ENCODE measurements at places on chromosomes 1 and 21. TPM values are rescaled to one million over a fixed set of nuclear protein-coding genes. Genes with fewer than 3 reads are reported as not detected.

OSCP1 gene
- total RNA-seq: 10.5 TPM

SMIM34 gene
- total RNA-seq: 0.13 TPM

METTL13 gene
- 20.7 TPM for total RNA-seq

KIF21B gene
- total RNA-seq: 1.9 TPM

SLAMF9 gene
- total RNA-seq: not detected

OR2L2 gene
- total RNA-seq: not detected

SLC16A4 gene
- total RNA-seq: 21.7 TPM

RHEX gene
- total RNA-seq: not detected

USH2A gene
- total RNA-seq: not detected

RBBP5 gene
- total RNA-seq: 13.8 TPM

TMEM52 gene
- 0.65 TPM for total RNA-seq

VWA5B1 gene
- total RNA-seq: not detected

LCE2C gene
- total RNA-seq: not detected

SMYD2 gene
- 17.6 TPM for total RNA-seq

ATP1A4 gene
- total RNA-seq: not detected

CSRP1 gene
- total RNA-seq: 799 TPM

RORC gene
- not detected for total RNA-seq

SERTAD4 gene
- total RNA-seq: 1.3 TPM

KCNE2 gene
- not detected for total RNA-seq

FOXD3 gene
- total RNA-seq: not detected

KLHDC8A gene
- 0.08 TPM for total RNA-seq

PGLYRP4 gene
- not detected for total RNA-seq

POU3F1 gene
- not detected for total RNA-seq

C1orf141 gene
- not detected for total RNA-seq

SPRR1B gene
- total RNA-seq: not detected

SERBP1 gene
- 187 TPM for total RNA-seq

NBPF11 gene
- 4.0 TPM for total RNA-seq

LCE1C gene
- not detected for total RNA-seq

MLLT11 gene
- 5.8 TPM for total RNA-seq

PRAMEF17 gene
- not detected for total RNA-seq

HSD3B2 gene
- total RNA-seq: not detected

UQCRHL gene
- total RNA-seq: 3.1 TPM

TMEM51 gene
- 21.6 TPM for total RNA-seq

TOMM20 gene
- total RNA-seq: 141 TPM

OR2W3 gene
- total RNA-seq: not detected
